ENCODE measurements at places on chromosomes 3 and 15.

- DNase-seq, result no peak
These were observed 293.9 kb downstream of the ZNF385D start for GRCh38 chr3:21457084-21457483.

DNA sequence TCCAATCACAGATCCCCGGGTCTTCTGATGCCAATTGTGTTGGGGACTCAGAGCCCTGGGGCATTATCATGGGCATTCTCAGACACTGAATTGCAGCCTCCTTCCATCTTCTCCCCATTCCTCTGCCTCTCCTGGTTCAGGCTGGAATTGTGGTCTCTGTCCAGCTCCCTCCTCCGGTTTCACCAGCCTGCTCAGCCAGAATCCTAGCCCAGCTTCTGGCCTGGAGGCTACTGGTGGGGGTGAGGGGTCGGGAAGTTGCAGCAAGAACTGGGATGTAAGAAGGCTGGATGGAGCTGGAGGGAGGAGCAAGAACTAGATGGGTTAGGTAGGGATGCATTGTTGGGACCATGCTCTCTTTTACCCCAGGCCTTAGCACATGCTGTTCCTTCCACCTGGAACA lies 53.5 kb downstream of the TLE3 start:
- no peak for DNase-seq

DNA sequence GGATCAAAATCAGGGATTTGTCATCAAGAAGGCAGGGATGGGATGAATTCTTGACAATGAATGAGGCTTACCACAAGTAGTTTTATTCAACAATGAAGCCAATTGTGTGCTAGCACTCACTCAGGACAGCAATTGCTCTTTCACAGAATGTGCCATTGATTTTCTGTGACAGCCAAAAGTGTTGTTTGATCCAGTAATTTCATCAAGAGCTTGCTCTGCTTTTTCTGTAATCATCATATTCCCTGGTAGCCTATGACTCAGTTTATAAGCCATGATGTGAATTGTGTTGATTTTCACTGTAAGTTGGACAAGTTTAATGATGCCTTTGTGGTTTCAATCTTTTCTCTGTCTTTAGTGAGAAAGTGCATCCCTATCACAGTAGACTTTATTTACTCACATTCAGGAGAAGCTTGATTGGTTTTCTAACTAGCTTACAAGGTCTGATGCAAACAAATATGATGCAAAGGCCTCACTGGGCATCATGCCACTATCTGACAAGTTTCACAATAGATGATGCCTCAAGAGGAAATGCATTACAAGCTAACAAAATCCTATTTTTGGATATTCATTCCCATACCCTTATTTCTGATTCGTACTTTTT lies 13.6 kb upstream of the CSRNP1 start:
- no peak for DNase-seq

- no peak for DNase-seq
These were observed 55.9 kb upstream of the ADAMTSL3 start for GRCh38 chr15:83598031-83598430.

DNA sequence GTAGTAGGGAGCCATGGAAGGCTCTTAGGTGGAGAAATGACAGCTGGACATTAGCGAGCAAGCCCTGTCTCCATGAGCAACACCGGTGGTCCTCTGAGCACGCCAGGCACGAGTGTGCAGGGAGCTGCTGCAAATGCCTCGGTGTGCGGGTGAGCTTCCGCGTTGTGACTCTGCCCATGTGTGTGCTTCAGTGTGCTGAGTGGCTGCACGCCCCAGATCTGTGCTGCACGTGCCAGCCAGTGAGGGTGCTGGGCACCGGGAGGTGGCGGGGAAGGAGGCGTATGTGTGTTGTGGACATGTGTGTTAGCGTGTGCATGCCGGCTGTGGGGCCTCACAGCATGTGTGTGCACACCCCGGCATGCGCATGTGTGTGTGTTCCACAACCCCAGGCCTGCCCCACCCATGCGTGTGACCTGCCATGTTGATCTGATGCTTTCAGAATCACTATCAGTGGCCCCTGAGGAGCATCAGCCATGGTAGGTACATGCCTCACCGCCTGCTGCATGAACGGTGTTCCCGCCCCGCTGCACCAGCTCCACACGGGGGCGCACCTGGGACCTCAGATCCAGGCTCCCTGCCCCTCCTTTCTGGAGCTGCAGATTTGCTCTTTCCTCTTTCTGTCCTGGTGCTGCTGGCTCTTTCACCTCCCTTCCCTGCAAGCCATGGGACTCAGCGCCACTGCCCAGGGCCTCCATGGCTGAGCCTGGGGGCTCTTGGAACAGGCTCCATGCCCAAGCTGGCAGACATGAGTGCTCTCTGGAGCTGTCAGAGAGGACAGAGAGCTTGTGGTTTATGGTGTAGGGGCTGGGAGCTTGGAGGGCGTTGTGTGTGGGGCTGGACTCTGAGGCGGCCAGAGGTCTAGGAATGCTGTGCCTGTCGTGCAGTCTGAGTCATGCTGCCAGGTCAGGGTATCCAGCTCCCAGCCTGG lies 169.4 kb downstream of the TBC1D2B start:
- DNase-seq, result peak; percentile 54

- no peak for DNase-seq
These were observed 39.1 kb upstream of the OSBPL11 start for GRCh38 chr3:125634336-125634950.

Data from left colon (tissue), 2 donors.